ENCODE measurements at places on chromosomes 11 and 22.

DNA sequence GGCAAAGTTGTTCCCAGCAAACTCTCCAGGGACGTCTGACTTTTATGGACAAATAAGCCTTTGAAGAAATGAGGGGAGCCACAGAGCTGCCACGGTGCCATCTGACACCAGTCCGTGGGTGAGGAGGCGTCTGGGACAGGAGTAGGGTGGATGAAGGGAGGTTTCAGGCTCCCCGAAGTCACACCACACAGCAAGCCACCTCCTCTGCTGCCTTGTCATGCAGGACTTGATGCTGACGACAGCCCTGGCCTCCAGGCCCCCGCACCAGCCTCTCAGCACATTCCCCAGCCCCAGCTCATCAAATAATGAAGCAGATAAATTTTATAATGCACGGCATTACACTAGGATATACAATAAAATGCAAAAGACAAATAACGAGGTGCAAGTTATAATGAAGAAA lies 156.5 kb downstream of the CEP164 start:
- no peak for DNase-seq

GRCh38 chr11:115566180-115566764 lies 62.1 kb upstream of the CADM1 start:
- no peak for DNase-seq

- DNase-seq = no peak
Measured at GRCh38 chr11:1337647-1338007, 28.2 kb upstream of the TOLLIP start.

- no peak for DNase-seq
Measured at GRCh38 chr11:73191151-73191550, 26.9 kb upstream of the P2RY2 start.

DNA sequence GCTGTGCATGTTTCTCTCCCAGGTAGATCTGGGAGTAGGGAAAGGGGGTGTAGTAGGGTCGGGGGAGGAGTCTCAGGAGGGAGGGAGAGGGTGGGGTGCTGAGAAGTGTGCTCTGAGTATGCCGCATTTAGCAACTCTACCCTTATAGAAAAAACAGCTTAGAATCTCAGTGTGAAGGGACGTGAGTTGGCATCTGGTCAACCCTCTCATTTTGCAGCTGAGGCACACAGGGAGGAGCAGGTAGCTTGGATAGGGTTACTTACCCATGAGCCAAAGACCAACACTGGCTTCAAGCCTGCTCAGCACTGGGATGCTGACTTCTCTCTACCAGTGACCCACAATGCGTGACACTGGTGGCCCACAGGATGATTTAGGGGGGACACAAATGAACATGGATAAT lies 95.9 kb downstream of the FBXO7 start:
- no peak for DNase-seq

- DNase-seq = no peak
Measured at GRCh38 chr11:95821640-95822039, 31.3 kb downstream of the CEP57 start.

DNA sequence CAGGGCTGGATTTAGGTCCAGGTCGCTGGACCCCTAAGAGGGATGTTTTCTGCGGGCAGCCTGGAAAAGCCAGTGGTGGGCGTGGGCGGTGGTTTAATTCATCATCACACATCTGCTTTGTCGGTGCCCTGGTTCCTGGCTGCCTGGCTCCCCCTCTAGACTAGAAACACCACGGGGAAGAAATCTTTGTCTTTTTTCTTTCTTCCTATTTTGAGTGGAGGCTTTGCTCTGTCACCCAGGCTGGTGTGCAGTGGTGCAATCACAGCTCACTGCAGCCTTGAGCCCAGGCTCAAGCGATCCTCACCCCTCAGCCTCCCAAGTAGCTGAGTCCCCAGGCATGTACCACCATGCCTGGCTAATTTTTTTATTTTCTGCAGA lies 86.6 kb upstream of the LINC01488 start:
- DNase-seq = no peak

GRCh38 chr11:28835790-28836189 lies 727.6 kb downstream of the METTL15 start:
- DNase-seq = no peak

DNA sequence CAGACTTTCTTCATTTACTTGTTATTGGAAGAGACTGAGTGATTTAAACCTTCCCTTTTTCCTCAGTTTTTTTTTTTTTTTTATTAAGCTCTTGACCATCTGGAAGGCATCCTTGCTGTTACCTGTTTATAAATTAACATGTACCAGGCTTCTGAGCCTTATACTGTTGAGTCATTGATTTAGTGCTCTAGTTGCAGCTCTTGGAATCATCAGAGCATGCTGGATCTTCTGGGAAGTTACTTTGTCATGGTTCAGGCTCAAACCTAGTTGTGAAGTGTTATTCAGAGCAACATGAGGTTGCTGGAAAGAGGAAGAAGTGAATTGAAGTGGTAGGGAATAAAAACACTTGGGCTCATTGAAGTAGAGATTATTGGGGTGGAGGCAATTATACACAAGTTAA lies 6.3 kb downstream of the ZDHHC5 start:
- DNase-seq = no peak

DNA sequence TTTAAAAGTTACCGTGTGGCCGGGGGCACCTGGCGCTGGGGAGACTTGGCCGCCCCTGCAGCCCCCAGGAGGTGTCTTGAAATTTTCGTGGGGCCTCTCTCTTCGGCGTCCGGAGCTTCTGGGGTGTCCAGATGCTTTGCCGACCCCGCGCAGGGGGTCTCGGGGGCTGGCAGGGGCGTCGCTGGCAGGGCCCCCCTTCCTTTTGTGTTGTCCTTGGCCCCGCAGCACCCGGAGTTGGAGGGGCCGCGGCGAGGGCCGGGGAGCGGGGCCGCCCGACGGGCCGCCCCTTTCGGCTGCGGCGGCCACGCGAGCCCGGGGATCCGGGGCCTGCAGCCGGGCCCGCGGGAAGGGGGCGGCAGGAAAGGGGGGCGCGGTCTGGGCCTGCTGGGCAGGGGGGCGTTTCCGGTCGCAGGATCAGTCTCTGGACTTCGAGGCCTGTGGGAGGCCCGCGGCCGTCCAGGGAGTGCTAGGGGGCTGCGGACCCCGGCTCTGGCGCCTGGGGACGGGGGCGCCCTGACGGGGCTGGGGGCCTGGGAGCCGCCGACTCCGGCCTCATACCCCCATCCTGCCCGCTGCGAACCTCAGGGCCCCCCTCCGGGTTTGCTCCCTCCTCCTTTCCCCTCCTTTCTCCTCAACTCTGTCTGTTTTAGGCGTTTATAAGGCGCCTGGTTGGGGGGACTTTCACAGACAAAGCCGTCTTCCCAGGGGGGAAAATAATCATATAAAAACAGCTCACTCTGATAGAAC lies 869 bp downstream of the ZC3H7B start:
- no peak for DNase-seq

- DNase-seq = no peak
Measured at GRCh38 chr11:62064221-62064620, 59.6 kb upstream of the INCENP start.

DNA sequence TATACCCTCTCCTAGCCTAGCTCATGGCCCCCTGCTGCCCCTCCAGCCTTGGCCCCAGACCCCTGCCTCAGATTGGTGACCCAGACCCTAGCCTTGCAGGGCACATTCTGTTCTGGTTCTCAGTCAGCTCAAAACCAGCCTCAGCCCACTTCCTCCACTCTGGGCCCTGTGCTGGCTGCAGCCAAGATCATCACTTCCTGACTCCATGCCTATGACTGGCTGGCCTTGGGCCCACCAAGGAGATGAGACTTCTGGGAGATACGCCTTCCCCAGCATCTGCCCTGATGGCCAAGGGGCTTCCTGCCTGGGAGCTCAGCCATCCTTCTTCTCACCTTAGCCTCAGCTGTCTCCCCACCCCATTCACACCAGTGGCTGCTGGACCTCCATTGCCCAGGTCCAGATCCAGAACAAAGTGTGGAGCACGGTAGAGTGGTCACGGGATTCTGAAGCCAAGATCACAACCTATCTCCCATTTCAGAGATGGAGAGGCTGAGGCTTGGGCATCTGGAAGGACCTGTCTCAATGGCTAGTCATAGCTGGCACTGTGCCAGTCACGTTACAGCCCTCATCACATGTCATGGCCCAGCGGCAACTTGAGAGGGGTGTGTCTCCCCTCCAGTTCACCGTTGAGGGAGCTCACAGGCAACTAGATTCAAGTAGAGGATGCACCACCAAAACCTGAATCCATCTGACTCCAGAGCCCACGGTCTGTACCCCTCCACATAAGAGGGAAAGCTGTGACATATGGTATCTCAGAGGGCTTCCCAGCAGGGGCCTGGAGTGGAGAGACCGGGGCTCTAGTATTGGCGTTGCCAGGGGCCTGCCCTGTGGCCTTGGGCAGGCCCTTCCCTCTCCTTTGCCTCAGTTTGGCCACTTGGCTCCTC lies 43.0 kb upstream of the KLHL35 start:
- no peak for DNase-seq

- DNase-seq = no peak
Measured at GRCh38 chr11:46319074-46319453, 28.2 kb upstream of the DGKZ start.

- DNase-seq = no peak
Measured at GRCh38 chr11:27239305-27239942, 123.6 kb downstream of the CCDC34 start.

DNA sequence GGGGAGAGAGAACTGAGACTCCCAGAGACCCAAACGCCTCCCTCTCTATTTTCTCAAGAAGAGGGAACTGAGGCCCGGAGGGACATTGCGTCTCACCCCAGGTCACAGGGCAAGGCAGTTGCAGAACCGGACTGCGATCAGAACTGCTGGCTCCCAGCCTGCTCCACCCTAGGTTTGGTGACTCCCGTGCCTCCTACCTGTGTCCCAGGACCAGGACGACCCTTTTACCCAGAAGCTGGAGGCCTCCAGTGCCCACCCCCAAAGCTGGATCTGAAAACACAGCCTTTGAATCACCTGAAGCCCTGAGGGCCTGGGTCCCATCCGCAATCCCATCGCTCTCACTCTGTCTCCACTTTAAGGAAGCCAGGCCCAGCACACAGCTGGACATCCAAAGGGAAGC lies 1.4 kb downstream of the GSTT4 start:
- no peak for DNase-seq

GRCh38 chr11:114156131-114156581 lies 96.6 kb downstream of the ZBTB16 start:
- DNase-seq = no peak

GRCh38 chr22:38963872-38964271 lies 6.5 kb downstream of the APOBEC3A start:
- no peak for DNase-seq

- no peak for DNase-seq
Measured at GRCh38 chr11:119709638-119710346, 19.2 kb downstream of the NECTIN1 start.
